ENCODE measurements at places on chromosomes 11 and 22.

GRCh38 chr11:134063991-134064747 lies 4.7 kb upstream of the JAM3 start:
- no peak for DNase-seq

DNA sequence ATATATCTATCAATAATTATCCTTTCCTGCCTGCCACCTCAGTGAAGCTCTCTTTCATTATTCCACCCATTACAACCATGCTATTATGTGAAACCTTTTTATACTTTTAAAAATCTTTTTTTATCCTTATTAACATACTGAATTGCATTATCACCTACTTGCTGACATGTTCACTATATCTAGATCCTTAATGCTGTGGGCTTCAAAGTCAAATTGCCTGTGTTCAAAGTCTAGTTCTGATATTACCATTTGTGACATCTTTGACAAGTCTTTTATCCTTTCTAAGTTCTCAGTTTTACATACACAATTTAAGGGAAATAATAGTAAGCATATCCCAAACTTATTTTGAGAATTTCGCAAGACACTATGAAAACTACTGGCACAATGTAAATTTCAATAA lies 2239.4 kb downstream of the LRRC4C start:
- DNase-seq, result no peak

- no peak for DNase-seq
Measured at GRCh38 chr11:115558635-115559034, 54.4 kb upstream of the CADM1 start.

DNA sequence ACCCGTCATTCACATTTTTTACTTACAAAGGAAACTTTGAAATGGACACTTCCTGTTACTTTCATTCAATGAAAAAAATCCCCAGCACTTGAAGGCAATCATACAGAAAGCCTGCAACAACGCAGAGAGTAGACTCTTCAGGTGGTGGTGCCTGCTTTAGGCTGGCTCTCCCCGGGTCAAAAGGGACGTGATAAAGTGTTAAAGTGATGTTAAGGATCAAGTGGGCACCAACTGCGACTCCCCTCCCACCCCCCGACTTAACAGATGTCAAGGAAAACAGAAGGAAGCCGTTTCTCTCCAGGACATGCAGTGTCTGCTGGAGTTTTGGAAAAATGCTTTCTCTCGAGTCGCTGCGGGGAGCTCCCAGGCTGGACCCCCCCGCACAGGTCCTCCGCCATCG lies 414 bp upstream of the PNPLA3 start:
- DNase-seq, result no peak

- DNase-seq, result no peak
Measured at GRCh38 chr11:64752175-64752970, 7.4 kb downstream of the PYGM start.

DNA sequence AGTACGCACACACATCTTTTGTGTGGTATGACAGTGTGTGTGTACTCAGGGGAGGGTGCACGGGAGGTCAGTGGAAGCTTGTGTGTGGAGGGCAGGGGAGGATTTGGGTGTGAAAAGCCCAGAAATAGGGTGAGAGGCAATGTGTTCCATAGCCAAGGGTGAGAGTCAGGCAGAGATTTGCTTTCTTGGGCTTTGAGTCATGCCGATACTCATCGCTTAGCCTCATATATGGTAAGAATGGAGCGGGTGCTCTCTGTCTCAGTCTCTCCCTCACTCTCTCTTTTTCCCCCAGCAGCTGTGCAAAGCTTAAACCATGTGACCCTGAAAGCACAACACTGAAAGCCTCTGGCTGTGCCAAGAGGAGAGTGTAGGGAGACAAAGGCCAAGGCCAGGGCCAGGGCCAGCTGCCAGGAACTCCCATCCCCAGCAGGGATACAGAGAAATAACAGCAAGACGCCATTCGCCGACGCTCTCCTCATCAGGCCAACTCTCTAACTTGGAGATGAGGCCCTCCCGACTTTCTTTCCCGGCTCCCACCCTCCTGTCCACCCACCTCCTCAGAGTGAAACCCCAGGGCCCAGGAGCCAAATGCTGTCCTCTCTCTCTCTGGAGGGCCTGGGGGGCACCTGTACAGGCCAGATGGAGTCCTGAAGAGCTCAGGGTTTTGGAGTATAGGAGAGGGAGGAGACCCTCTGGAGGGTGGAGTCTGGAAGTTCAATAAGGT lies 20.3 kb upstream of the MICAL3 start:
- no peak for DNase-seq

GRCh38 chr11:92698742-92699141 lies 270.7 kb upstream of the MTNR1B start:
- DNase-seq, result no peak

Data from H54 (cell line).